ENCODE measurements at places on chromosomes 7 and 10. TPM values are rescaled to one million over a fixed set of nuclear protein-coding genes. Genes with fewer than 3 reads are reported as not detected.

Gene ZNF33A
- total RNA-seq: 45.2 TPM

Gene CRHR2
- 0.07 TPM for total RNA-seq

Gene GRM3
- 0.15 TPM for total RNA-seq

Gene TBXAS1
- total RNA-seq: 1.4 TPM

Gene FOXI2
- total RNA-seq: 0.29 TPM

Gene CLRN3
- not detected for total RNA-seq

Gene OR2A5
- total RNA-seq: not detected

DNA sequence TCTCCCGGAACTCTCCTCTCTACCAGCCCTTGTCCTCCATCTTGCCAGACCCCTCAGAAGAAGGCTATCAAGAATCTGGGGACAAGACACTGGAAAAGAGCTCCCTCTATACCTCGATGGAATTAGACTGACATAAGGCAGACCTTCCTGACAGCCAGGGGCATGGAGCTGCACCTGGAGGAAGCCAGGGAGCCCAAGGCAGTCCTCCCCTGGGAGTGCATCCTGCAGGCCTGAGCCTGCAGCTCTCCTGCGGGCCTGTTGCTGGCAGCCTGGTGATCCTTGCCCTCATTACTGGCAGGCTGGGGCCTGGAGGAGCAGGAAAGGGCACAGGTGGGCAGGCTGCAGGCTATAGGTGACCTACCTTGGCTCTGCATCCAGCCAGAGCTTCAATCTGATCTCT lies 323.4 kb downstream of the GRID1 start:
- no peak for DNase-seq
- H3K4me3 ChIP-seq: no peak overlapping the region
- H3K36me3 ChIP-seq: no peaks in the 10 kb centered on the region
- H3K27me3 ChIP-seq: no peaks in the 10 kb centered on the region
- H3K4me1 ChIP-seq: no peaks in the 10 kb centered on the region

DNA sequence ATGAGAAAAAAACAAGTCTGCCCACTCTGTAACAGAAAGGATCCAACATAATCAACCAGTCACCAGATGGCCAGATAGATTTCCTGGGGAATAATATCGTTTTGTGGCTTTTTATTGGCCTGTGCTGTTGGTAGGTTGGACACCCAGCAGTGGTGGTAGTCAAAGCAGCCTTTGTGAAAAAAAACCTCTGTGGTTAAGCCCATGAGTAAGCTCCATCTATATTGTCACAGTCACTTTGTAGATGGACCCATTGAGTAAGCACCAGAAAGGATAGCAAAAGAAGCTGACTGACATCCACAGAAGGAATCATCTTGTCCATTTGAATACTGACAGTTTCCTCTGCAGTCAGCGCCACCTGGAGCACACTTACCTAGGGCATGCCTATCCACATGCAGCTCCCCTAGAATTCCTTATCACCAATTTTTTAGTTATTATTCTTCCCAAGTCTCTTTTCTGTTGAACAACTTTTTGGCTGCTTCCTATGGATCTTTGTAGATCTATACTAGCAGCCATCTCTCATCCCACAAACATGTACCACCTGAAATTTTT lies 96.9 kb downstream of the IQUB start:
- no peaks in the 10 kb centered on the region for H3K27me3 ChIP-seq
- peaks cover 7% of the 10 kb centered on the region for H3K36me3 ChIP-seq
- DNase-seq: peak; percentile 34

GRCh38 chr7:95993380-95993779 lies 221.0 kb downstream of the DYNC1I1 start:
- no peak overlapping the region for H3K27ac ChIP-seq
- H3K4me1 ChIP-seq: no peaks in the 10 kb centered on the region

DNA sequence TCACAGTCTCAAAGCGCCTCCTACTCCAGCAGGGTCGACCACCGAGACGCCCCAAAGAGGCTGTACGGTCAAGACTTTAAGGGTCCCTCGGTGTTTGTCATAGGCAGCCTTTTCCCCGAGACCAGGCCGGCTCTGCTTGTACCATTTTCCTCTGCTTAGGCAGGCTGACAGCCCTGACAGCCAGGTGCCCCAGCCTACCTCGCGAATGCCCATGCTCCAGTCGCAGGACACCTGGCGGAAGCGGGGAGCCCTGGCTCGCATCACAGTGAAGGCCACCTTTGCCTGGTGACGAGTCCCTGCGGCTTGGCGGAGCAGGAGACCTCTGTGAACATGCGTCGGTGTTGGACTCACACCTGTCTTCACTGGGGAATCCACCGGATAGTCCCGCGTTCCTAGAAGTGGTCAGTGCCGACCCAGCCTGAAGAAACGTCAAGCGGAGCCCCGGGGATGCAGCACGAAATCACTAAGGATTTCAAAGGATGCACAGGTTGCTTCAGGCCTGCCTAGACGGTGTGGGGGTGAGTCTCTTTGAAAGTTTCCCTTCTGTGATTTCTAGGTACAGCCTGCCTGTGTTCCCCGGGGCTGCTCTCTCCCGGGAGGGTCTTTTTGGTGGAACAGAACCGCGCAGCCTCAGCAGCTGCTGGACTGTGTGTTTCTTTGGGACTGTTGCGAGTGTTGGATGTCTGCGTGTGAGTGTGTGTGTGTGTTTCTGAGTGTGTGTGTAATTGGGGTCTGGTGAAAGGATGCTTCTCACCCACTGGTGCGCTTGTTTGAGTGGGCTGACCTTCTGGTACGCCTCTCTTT lies 30.5 kb upstream of the ZNF273 start:
- no peaks in the 10 kb centered on the region for H3K4me1 ChIP-seq
- H3K36me3 ChIP-seq: 0 out of 2 replicates have a peak, but pooled peaks cover 2% of the 10 kb centered on the region
- no peak overlapping the region for H3K4me3 ChIP-seq
- no peaks in the 10 kb centered on the region for H3K27me3 ChIP-seq
- H3K27ac ChIP-seq: no peak overlapping the region
- DNase-seq: peak; percentile 12

DNA sequence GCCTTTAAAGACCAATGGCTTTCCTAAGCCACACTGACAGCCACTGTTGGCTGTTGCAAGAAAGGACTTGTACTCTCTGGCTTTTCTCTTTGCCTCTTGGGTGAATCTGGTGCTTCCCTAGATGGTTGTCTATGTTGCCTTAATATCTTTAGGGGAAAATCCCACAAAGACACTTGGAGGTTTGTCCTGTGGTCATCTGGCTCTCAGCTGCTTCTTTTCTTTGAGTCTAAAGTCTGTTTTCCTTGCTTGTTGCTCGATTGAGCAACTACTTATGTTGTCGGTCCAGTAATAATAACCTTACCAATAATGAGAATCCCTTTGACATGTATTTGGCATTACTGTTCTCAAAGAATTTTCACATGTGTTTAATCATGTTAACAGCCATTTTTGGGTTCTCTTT lies 537.6 kb downstream of the LRMDA start:
- no peaks in the 10 kb centered on the region for H3K4me1 ChIP-seq
- no peak overlapping the region for H3K4me3 ChIP-seq
- H3K27me3 ChIP-seq: no peaks in the 10 kb centered on the region

- H3K27ac ChIP-seq: no peak overlapping the region
- no peaks in the 10 kb centered on the region for H3K36me3 ChIP-seq
- peak; percentile 53 for DNase-seq
- H3K27me3 ChIP-seq: peaks cover 66% of the 10 kb centered on the region
- no peaks in the 10 kb centered on the region for H3K4me1 ChIP-seq
These were observed 1.2 kb upstream of the SLC18A3 start for GRCh38 chr10:49609006-49609282.

GRCh38 chr10:64112701-64113355 lies 591.6 kb downstream of the REEP3 start:
- peaks cover 15% of the 10 kb centered on the region for H3K4me1 ChIP-seq
- no peak for DNase-seq
- H3K27ac ChIP-seq: no peak overlapping the region
- no peaks in the 10 kb centered on the region for H3K36me3 ChIP-seq
- H3K27me3 ChIP-seq: no peaks in the 10 kb centered on the region

- no peaks in the 10 kb centered on the region for H3K4me1 ChIP-seq
- peaks cover 4% of the 10 kb centered on the region for H3K36me3 ChIP-seq
- H3K27ac ChIP-seq: no peak overlapping the region
- no peaks in the 10 kb centered on the region for H3K27me3 ChIP-seq
These were observed 864.8 kb upstream of the AUTS2 start for GRCh38 chr7:68733219-68734153.

DNA sequence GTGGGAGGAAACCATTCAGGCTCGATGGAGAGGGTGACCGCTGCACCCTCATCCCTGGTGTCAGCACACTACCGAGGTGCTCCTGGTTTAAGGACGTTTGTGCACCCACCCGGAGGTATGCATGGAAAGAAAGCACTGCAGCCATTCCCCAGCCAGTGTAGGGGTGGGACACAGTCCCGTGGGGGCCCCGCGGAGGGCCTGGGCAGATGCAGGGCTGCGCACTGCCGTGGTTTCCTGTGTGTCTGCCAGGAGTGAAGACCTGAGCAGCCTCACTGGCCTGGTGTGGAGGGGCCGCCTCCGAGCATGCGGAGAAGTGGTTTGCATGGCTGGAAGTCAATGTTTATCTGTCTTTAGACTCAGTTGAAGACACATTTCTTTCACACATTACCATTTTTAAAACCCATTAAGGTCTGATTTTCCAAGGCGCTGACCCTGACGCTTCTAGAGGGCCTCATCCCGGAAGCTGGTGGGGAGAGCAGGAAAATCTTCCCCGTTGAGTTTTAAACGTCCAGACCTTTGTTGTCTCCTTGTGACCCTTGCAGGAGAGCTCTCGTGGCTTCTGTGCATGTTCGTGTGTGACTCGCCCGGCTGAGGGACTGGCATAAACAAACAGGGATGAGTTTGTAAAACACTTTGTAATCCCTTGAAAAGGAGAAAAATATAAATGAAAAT lies 188.1 kb downstream of the MGMT start:
- H3K27ac ChIP-seq: no peak overlapping the region
- H3K4me3 ChIP-seq: no peak overlapping the region
- H3K4me1 ChIP-seq: no peaks in the 10 kb centered on the region
- no peaks in the 10 kb centered on the region for H3K27me3 ChIP-seq

- H3K36me3 ChIP-seq: no peaks in the 10 kb centered on the region
- H3K27ac ChIP-seq: no peak overlapping the region
- no peak for DNase-seq
These were observed 86.9 kb upstream of the SLC26A5 start for GRCh38 chr7:103532955-103533354.

DNA sequence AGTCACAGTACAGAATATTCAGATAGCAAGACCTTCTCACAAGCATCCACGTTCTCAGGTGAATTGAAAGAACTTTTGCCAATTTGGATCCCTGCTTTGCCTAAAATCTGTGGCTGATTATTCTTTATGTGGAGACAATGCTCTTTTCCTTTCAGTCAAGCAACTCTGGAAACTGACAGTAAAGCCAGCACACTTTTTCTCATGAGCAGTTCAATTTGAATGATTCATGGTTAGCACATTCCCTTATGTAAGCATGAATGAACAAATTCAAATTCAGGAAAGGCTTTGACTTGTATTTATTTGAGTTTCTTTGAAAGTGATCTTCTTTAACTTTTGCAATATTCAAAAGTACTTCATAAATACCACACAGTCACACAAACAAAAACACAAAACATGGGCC lies 57.6 kb downstream of the MEOX2 start:
- no peak overlapping the region for H3K4me3 ChIP-seq
- DNase-seq: no peak
- H3K4me1 ChIP-seq: no peaks in the 10 kb centered on the region
- no peaks in the 10 kb centered on the region for H3K36me3 ChIP-seq

GRCh38 chr10:5644930-5645329 lies 21.5 kb downstream of the ASB13 start:
- H3K27ac ChIP-seq: no peak overlapping the region
- H3K4me3 ChIP-seq: no peak overlapping the region
- no peaks in the 10 kb centered on the region for H3K4me1 ChIP-seq
- H3K36me3 ChIP-seq: peaks cover 59% of the 10 kb centered on the region

- H3K27ac ChIP-seq: no peak overlapping the region
- no peak for DNase-seq
- no peaks in the 10 kb centered on the region for H3K27me3 ChIP-seq
- no peaks in the 10 kb centered on the region for H3K4me1 ChIP-seq
These were observed 302.6 kb upstream of the LYZL1 start for GRCh38 chr10:28986117-28986792.

All from H9 (cell line).